SW480 (cell line): ENCODE measurements at places on chromosomes 7 and 10.

GRCh38 chr10:21423850-21424249 lies 101.6 kb downstream of the SKIDA1 start:
- no peak for DNase-seq

DNA sequence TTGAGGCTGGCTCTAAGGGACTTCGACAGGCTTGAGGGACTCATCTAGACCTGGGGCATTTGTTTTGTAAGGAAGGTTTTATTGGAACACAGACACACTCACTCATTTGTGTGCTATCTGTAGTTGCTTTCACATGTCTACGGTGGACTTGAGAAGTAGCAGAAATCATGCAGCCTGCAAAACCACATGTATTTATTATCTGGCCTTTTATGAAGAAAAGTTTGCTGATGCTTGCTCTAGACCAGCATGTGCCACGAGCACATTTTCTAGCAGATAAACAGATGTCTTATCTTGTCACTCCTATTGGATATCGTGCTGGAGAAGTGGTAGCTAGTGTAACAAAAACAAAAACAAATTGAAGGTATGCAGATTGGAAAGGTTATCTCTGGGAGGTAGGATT lies 9.8 kb downstream of the UPP1 start:
- DNase-seq, result no peak

- no peak for DNase-seq
These were observed 235.9 kb upstream of the PODXL start for GRCh38 chr7:131792311-131792710.

DNA sequence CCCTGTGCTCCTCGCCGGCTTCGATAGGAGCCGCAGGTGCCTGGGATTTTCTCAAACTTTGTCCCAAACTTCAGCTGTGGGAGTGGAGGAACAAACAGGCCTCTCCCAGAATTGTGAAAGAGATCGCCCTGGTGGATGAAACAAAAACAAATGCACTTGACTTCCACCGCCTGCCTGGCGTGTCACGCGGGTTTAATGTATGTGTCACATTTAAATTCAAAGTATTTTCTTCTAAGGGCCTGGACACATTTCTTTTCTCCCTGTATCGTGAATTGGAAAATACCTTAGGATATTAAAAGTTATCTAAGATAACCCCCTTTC lies 694 bp upstream of the WASL start:
- peak; percentile 81 for DNase-seq

DNA sequence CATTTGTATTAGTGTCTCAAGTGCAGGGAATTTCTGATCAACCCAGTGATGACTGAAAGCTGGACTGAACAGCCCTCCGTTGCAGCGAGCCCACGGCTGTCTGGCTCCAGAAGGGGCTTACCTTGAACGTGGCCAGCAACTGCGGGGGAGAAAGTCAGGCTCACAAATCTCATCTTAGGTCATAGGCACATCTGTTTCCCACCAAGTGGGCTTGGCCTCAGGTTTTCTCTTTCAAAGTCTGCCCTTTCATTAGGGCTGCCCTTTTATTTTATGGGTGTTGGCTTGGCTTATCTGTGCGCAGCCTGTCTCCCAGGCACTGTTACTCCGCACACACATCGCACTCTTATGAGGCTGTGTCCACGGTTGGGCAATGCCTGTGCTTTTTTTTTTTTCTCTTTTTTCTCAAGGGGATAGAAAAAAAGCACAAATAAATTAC lies 178.0 kb downstream of the JCAD start:
- DNase-seq, result no peak

- no peak for DNase-seq
These were observed 115.1 kb upstream of the AGK start for GRCh38 chr7:141436139-141436538.

- DNase-seq, result no peak
These were observed 73.2 kb upstream of the KLF6 start for GRCh38 chr10:3858051-3858845.

GRCh38 chr10:4016214-4016740 lies 231.3 kb upstream of the KLF6 start:
- DNase-seq, result no peak

DNA sequence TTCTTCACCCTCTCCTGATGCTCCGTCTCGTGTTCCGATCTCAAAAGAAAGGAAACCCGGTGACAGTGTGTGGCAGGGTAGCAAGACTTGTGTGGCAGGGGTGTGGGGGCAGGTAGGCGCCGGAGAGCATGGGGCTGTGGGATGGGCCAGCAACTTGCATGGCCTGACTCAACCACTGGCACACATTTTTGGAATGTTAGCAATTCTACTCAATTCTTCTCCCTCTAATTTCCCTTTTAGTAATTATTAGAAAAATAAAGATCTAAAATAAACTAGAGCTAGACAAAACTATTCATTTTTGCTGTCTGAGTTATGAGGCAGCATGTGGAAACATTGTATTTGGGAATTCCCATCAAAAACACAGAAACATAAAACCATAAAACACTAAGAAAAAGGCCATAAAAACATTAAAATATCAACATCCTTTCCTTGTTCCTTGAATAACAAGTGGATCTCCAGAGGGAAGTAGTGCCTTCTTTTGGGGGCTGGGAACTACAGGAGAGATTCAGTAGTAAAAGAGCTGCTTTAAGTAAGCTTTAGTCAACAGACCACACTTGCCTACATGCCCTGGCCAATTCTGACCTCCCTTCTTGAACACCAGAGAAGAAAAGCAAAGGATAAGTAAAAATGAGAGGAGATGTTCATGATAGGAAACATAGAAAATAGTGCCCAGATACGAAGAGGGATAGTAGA lies 21.8 kb downstream of the SEMA3C start:
- no peak for DNase-seq

DNA sequence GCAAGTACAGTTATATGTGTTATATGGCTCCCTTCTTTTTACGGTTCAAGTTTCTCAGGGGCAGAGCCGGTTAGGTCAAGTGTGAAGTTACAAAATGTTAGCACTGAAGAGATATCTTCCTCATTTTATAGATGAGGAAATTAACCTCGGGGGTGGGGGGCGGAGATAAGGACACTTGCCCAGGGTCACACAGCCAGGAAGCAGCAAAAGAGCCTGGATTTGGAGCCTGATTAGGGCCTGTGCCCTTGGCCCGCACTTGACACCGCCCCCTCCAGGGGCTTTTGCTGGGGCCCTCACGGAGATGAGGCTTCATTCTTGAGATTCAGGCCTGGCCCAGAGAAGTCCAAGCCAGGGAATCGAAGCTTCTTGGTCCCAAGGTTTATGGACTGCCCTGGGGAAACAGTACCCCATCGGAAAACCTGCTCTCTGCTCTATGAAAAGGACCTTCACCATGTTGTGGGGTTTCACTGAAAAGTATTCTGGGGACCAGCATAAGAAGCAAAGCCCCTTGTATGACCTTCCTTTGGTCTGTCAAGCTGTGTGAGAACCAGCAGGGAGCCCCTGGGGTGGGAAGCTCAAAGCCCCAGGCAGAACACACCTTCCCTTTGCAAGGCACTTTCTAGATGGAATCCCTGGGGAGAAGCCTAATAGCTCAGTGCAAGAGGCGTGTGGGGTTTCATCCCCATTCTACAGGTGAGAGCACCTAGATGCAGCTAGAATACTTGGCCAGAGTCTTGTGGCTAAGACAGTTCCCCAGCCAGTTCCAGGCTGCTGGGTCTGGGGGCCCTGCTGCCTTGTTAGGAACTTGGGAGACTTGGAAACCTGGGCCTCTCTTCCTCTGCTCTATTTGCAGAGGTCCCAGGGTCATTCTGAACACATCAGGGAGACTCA lies 21.9 kb downstream of the UNC5B start:
- DNase-seq, result no peak

DNA sequence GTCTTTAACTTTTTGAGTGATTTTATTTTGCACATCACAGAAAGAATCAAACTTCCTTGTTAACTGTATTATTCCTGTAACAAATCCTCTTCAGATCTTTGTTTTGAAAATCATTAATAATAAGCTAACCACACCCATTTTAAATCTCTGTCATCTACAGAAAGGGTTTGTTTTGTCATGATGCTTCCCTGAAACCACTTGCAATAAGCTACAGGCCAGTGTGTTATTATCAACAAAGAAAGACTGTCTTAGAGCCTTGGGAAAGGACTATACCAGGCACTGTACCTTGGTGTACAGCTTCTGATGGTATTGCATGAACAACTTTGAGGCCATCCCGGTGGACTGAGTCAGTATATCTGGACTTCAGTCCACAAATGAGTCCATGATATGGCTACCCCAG lies 145.3 kb upstream of the FAM3C start:
- peak; percentile 16 for DNase-seq

DNA sequence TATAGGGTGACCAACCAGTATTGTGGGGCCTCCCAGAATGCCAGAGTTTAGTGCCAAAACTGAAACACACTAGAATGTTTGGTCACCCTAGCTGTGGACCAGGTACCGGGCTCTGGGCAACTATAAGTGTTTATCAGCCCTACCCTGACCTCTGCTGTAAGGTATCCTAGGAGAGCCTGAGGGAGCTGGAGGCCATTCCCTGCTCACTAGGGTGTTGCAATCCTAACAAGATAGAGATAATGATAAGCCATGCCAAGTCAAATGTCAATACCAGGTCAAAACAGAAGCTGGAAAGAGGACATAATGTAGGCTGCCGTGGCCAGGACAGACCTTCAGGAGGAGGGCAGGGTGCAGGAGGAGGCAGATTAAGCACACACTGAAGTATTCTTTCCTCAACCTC lies 151.8 kb downstream of the KCNMA1 start:
- no peak for DNase-seq

GRCh38 chr7:100170101-100170897 lies 1.9 kb upstream of the GAL3ST4 start:
- DNase-seq, result no peak

DNA sequence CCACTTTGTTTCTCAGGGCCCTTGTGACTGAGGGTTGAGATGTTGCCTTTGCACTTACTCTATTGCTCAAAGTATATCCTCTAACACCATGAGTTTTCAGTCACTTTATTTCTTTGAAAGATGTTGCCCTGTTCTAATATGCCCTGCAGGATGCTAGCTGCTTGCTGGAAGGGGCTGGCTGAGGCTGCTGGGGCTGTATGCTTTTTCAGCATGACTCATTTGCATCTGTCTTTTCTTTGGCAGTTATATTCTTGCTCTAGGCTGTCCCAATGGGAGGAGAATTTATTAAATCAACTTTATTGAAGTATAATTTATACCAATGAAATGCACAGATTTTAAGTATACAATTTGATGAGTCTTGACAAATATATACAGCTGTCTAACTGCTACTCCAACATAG lies 157.7 kb downstream of the PLPP4 start:
- DNase-seq, result no peak

GRCh38 chr10:6669269-6669859 lies 89.3 kb upstream of the PRKCQ start:
- peak; percentile 55 for DNase-seq

GRCh38 chr10:17049195-17049594 lies 80.4 kb downstream of the CUBN start:
- no peak for DNase-seq

- DNase-seq, result peak; percentile 61
These were observed 16.6 kb downstream of the BAG3 start for GRCh38 chr10:119667562-119668328.

DNA sequence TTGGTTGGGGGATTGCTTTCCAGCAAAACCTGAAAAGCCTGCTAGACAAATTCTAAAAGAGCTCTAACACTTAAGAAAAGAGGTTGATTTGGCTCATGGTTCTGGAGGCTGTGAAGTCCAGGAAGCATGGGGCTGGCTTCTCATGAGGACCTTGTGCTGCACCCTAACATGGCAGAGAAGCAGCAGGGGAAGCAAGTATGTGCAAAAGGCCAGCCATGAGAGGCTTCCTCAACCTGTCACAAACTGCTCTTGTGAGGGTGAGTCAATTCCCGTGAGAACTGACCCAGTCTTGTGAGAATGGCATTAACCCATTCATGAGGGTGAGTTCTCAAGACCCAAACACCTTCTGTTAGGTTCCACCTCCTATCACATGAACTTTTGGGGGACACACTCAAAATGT lies 54.3 kb upstream of the IGFBP3 start:
- peak; percentile 39 for DNase-seq

- DNase-seq, result no peak
These were observed 181.6 kb downstream of the SND1 start for GRCh38 chr7:127833641-127834040.

DNA sequence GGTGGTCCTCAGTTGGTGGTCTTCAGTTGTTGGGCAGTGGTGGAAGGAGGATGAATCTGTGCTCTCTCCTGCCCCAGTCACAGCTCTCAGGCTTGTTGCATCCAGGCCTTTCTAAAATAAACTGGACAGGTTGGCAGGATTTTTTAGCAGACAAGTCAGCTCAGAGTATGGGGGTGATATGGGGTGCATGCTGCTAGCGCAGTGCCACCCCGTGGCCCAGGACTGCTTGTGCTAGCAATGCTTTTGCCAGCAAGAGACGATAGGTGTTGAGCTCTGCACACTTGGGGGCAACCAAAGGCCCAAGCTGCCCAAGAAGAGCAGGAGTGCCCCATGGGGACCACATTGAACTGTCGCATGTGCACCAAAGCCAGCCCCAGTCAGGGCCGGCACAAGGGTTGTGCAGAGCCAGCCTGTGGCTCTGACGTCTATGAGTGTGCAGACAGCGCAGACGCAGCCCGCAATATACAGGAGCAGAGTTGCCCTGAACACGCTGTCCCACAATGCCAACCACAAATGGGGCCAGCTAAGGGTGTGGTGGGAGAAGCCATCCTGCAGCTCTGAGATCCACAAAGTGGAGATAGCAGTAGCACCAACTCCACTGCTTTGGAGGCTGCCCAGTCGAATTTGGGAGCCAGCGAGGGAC lies 49.8 kb upstream of the PDSS1 start:
- DNase-seq, result no peak

DNA sequence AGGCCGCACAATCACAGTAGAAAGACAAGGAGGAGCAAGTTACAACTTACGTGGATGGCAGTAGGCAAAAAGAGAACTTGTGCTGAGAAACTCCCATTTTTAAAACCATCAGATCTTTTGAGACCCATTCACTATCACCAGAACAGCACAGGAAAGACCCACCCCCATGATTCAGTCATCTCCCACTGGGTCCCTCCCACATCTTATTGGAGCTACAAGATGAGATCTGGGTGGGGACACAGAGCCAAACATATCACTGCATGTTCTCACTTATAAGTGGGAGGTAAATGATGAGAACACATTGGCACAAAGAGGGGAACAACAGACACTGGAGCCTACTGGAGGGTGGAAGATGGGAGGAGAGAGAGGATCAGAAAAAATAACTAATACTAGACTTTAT lies 32.4 kb downstream of the NOLC1 start:
- DNase-seq, result no peak

DNA sequence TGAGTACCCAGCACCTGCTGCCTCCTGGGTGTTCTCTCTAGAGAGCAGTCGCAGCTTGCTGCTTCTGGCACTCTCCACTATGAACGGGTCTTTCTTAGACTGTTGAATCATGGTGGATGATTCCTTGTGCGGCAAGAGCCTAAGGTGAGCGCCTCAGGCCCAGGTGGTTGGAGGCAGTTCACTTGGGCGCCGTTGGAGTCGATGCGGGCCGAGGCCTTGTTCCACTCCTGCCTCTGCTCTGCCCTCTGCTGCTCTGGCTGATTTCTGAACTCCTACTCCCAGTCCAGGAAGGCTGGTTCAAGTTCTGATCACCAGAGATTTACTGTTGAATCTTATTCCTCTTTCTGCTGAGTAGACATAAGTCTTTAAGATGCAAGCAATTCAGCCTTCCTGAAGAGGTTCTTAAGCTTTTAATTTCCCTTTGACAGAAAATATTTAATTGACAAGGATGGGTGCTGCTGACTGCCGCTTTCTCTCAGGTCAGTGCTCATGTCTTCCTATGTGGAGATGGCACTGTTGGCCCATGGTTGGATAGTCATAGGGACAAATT lies 10.4 kb downstream of the YKT6 start:
- DNase-seq, result no peak

- peak; percentile 25 for DNase-seq
These were observed 29.2 kb upstream of the AP5Z1 start for GRCh38 chr7:4745971-4746919.

- no peak for DNase-seq
These were observed 1.8 kb downstream of the SEMA3C start for GRCh38 chr7:80916770-80917741.

GRCh38 chr7:79506481-79506880 lies 53.0 kb upstream of the MAGI2 start:
- DNase-seq, result peak; percentile 40
